ENCODE measurements at places on chromosomes 16 and 17.

GRCh38 chr17:33073416-33073815 is 81.8 kb downstream of the SPACA3 start:
- DNase-seq, result no peak

DNA sequence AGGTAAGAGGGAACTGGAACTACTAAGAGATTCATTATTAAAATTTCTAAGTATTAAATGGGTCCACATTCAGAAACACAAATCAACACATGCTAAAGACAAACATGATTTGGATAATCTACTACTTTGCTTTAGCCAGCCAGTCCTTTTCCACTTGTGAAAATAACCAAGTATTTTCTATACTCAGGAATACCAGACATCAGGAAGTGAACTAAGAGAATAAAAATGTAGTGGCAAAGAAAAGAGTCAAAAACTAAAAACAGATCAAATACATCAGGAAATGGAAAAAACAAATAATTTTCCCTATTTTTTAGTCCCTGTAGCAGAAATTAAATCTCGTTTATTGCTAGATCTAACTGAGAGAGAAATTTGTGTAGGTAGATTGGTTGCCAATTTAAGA is 78.0 kb downstream of the MYO1D start:
- DNase-seq, result no peak

GRCh38 chr16:71564335-71564967 is 12.4 kb downstream of the TAT start:
- no peak for DNase-seq

DNA sequence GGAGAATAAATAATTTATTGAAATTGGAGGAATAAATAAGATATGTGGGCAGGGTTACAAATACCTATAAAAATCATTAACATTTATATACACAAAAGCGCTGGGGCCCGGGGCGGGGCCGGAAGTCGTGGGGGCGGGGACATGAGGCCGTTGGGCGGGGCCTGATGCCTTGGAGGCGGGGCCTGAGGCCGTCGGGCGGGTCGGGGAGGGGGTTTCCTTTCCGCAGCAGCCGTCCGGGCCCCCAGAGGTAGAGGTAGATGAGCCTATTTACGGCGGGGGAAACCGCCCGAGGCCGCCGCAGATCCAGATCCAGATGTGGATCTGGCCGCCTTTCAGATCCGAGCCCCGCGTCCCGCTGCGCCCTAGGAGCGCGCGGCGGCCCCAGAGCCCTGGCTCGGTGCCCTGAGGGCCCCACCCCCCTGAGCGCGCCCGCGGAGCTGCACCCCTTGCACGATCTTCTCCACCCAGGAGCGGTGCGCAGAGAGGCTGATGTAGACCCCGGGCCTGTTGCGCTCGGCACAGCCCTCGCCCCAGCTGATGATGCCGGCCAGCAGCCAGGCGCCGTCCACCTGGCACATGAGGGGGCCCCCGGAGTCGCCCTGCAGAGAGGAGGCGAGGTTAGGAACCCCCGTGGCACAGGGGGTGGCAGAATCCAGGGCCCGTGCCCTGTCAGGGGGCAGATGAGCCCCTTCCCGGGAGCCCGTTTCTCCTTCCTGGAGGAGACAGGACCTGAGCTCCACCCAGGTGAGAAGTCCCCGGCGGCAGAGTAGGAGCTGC is 5.1 kb downstream of the PRSS22 start:
- DNase-seq, result no peak

Measured in brain microvascular endothelial cell (primary cell).